ENCODE measurements at places on chromosomes 7 and 10.

DNA sequence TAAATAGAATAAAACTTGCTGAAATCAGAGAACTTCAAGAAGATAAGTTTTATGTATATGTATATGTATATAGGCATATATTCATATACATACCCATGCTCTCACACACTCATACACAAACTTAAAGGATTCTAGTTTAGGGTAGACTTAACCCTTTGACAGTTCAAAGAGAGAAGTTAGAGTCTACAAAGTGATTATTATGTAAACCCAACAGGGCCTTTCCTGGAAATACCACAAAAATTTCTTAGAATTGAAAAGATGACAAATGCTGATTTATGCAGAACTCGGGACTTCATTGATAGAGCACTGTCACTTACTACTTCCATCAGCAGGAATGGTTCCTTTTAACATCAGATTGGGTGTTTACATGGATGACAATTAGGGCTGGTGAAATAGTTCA is 763.5 kb downstream of the AUTS2 start:
- DNase-seq, result no peak

DNA sequence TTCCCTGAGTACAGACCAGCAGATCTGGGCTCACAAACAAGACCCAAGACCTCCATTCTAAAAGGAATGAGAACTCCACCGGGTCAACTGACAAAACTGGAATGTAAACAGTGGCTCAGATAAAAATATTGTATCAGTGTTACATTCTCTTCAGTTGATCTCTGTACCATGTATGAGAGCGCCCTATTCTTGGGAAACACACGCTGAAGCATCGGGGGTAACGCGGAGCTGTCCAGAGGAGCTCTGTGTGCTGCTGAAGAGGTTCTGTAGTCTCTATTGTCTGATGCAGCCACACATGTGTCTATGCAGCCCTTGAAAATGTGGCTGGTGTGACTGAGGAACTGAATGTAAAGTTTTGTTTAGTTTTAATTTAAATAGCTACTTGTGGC is 39.7 kb downstream of the HIPK2 start:
- peak; percentile 42 for DNase-seq

GRCh38 chr10:86415583-86415982 is 49.0 kb upstream of the GRID1 start:
- DNase-seq, result no peak

- no peak for DNase-seq
Observed at GRCh38 chr7:30927040-30927439, 15.4 kb downstream of the AQP1 start.

- DNase-seq, result no peak
Observed at GRCh38 chr7:141421306-141421705, 129.9 kb upstream of the AGK start.

- DNase-seq, result no peak
Observed at GRCh38 chr7:147570390-147570789, 1020.2 kb upstream of the C7orf33 start.

DNA sequence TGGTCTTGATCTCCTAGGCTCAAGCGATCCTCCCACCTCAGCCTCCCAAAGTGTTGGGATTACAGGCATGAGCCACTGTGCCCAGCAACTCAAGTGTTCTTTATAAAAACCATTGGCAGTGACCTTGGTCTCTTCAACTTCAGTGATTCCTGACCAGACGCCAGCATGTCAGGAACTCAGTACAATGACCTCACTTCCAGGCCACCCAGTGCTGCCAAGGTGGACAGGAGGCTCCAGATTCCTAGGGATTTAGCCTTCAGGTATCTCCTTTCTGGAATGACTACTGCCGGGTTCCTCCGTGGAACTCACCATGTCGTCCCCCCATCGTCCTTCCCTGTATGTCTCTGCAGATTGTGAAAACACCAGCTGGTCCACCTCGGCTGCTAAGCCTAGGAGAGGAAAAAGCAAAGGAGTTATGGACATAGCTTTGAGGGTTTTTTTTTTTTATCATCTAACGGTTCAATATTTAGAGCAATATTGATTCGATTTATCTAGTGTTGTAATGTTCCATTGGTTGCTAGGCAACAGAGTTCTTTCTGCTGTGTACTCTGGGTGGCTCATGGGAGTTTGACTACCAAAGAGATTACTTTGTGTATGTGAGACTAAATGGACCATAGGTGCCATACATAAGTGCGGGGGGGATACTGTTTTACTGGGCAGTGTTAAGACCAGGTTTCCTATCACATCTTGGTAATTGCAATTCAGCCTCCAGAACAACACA is 425.8 kb upstream of the AUTS2 start:
- DNase-seq, result no peak

DNA sequence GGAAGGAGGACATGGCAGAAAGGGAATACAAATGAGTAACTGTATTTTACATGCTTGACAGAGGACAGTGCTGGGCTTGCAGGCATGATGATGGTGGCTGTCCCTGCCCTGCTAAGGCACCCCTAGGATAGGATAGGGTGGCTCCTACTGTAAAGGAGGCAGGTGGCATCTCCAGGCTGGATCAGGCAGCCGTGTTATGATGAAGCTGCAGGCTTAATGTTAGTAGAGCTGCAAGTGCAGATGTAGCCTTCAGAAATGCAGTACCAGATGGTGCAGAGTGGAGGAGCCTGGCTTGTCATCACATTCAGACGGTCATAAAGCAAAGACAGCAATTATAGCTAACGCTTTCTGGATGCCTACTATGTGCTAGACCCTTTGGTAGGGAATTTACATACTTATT is 287.9 kb upstream of the PODXL start:
- no peak for DNase-seq

DNA sequence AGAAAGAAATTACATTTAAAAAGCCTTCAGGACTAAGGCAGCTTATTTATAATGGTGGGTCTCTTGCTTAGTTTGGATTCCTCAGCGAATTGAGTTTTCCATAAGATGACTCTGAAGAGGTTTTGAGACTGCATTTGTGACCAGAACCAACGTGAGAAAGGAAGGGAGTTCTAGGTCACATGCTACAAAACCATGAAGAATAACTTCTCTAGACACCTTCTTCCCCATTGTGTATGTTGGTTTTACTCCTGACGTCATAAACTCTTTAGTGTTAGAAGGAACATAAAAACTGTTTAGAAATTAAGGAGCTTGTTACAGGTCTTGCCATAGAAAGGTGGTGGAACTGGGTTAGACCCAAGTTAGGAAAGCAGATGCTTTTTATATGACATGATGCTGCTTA is 11.1 kb downstream of the PTPN12 start:
- no peak for DNase-seq

DNA sequence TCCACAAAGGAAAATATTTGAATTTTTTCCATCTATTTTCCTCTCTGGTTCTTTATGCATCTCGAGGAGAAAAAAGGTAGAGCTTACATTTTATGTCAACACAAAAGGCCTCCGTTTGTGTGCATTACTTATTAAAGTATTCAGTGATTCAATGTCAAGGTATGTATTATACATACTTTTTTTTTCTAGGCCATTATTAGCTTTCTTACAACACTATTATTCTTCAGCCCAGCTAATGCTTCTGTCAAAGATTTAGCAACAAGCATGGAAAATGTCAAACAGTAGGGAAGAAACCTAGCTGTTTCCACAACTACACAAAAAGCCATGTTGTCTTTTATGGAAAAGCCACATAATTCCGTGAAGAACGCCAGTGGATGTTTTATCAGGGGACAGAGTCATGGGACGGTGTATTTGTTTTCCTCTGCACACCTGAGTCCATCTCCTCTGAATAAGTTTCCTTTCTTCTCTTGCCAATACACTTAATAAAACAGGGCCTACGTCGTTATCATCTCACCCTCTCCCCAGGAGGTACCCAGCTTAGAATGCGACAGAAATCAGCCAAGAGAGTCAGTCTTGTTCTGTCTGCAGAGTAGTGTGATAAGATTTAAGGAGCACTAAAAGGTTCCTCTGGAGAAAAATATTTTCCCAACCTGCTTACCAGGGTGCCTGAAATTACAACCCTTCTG is 209.7 kb upstream of the AUTS2 start:
- DNase-seq, result peak; percentile 65

GRCh38 chr7:42914009-42914408 is 2.1 kb upstream of the C7orf25 start:
- no peak for DNase-seq

GRCh38 chr10:30813872-30814481 is 184.4 kb upstream of the LYZL2 start:
- peak; percentile 71 for DNase-seq

DNA sequence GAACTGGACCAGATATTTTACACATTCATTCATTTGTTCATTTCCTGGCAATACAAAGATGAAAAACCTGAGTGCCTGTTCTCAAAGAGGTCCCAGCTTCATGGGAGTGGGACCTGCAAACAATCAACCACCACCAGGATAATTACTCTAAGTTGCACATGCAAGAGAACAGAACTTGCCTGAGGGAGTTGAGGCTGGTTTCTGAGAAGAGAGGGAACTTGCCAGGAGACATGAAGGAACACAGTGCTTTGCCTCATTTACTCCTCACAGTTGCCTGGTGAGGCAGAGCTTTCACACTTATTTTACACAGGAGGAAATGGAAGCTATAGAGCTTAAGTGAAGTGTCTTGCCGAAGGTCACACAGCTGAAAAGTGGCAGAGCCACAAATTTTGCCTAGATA is 170.1 kb downstream of the SORCS3 start:
- no peak for DNase-seq

GRCh38 chr7:35657125-35657524 is 37.8 kb downstream of the HERPUD2 start:
- DNase-seq, result no peak

- DNase-seq, result no peak
Observed at GRCh38 chr7:43229801-43230200, 117.4 kb downstream of the HECW1 start.

- no peak for DNase-seq
Observed at GRCh38 chr10:48765039-48765438, 80.4 kb downstream of the WDFY4 start.

DNA sequence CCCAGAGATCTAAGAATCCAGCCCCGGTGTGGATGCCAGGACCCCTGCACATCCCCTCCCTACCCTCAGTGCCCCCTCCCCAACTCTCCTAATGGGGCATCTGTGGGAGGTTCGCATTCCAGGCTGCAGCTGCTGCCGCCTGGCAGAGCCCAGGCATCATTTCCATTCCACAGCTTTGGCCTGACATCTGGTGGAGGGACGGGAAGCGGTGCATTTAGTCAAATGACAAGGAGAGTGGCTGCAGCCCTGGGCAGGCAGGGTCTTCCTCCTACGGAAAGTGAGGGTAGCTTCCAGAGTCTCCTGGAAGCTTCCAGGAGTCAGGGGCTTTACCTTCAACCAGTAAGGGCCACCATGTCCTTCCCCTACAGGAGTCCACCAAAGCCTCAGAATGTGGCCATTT is 30.8 kb downstream of the PRLHR start:
- peak; percentile 29 for DNase-seq

All from fibroblast of skin of scalp (primary cell).